ENCODE measurements at places on chromosomes 4 and X. TPM values are rescaled to one million over a fixed set of nuclear protein-coding genes. Genes with fewer than 3 reads are reported as not detected.

PLK4 gene
- 13.7 TPM for total RNA-seq

- peak; percentile 61 for DNase-seq
Measured at GRCh38 chrX:68018248-68019203, 414.8 kb downstream of the OPHN1 start.

DNA sequence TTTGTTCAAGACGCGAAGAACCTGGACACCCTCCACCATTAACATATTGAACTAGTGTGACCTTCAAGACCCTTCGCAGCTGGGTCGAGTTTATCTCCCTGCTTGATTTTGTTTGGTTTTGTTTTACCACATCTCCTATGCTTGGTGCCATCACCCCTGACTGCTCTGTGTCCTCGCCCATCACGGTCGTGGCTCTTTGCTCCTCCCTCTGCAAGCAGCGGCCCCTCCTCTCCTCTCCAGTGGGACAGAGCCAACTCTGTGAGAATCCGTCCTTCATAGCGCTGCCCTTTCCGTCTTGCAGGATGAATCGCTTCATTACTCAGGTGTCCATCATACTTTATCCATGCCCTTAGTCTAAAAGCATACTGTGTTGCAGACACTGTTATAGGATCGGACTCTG is 9.1 kb upstream of the FAM149A start:
- no peak for DNase-seq

- no peak for DNase-seq
Measured at GRCh38 chr4:155304375-155304774, 72.4 kb downstream of the MAP9 start.

DNA sequence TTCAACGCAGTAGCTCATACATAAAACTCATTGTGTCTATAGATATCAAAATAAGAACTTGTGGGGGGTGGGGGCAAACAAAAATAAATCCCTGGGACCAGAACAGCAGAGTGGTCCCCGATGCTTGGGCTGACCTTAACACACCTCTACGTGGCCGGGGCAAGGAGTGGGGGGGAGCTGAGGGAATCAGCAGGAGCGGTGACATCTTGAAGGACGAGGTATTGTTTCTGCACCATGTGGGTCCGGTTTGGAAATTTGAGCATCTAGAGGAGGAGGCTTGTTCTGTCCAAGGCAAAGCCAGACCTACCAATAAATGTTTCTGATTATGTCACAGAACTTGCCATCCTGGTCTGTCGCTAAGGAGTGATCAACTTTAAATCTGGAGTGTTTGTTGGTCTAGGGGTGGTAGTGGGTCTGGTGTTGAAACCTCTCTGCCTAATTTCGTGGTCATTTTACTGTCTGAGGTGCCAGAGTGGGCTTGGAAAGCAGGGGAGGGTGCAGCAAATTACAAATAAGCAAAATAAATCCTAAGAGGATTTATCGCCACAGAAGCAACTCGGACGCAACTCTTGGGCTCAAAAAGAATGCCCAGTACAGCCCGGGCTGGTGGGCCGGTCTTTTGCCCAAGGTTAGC is 774 bp upstream of the RAPGEF2 start:
- no peak for DNase-seq

GRCh38 chrX:42175843-42176242 is 252.5 kb upstream of the CASK start:
- DNase-seq, result no peak

DNA sequence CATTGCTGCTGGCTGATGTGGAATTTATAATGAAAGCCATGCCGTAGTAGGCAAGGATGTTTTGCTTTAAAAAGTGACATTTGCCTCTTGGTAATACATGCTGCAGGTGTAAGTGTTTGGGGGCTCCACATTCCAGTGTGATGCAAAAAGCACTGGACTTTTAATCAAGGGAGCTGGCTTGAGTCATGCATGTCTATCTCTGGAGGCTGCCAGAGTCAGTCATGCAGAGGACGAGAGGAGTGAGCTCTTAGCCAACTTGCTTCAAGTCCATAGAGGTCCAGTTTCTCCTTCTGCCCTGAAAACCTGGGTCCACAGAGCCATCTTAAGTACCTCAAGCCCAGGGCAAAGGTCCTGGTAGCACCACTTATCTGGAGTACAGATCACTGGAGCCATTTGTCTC is 11.6 kb upstream of the CXCL13 start:
- DNase-seq, result no peak

- DNase-seq, result no peak
Measured at GRCh38 chrX:72121383-72121782, 10.3 kb downstream of the RTL5 start.

PPARGC1A gene
- 101 TPM for total RNA-seq

CNKSR2 gene
- 3.0 TPM for total RNA-seq

C4orf36 gene
- total RNA-seq, result 1.2 TPM

DNA sequence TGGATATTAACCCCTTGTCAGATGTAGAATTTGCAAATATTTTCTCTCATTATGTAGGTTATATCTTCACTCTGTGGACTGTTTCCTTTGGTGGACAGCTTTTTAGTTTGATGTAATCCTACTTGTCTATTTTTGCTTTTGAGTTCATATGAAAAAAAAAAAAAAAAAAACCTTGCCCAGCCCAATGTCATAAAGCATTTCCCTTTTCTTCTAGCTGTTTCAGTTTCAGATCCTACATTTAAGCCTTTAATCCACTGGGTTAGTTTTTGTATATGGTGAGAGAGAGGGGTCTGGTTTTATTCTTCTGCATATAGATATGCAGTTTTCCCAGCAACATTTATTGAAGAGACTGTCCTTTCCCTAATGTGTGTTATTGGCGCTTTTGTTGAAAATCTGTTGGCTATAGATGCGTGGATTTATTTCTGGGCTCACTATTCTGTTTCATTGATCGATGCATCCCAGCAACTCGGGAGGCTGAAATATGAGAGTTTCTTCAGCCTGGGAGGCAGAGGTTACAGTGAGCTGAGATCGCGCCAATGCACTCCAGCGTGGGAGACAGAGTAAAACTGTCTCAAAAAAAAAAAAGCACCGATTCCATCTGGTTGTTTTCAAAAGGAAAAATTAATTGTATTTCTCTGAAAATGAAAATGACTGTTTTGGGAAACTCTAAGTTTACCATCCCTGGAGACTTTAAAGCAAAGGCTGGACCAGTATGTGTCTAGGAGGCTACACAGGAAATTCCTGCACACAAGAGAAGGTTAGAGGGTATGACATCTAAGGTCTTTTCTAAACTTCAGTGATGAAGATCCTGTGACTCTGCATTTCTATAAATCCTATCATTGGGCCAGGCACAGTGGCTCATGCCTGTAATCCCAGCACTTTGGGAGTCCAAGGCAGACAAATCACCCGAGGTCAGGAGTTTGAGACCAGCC is 35.6 kb downstream of the STEEP1 start:
- no peak for DNase-seq

DCAF4L1 gene
- total RNA-seq, result 0.18 TPM

TEC gene
- 2.9 TPM for total RNA-seq

DNA sequence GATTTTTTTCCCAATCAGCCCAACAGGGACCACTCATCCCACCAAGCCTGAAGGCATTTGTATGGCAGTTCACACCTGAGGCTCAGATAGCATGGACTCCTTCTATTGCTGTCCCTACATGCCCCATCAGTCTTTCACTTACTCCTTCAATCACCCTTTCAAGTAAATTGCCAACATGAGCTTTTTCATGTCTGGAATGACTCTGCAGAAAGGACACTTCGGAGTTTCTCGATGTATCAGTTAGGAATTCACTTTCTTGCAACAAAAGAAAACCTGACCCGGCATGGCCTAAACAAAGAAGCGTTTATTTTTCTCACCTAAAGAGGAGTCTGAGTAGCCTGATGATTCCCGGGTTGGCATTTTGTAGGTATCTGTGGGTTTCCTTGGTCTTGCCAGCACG is 38.6 kb downstream of the RXFP1 start:
- no peak for DNase-seq

TRO gene
- total RNA-seq, result 13.4 TPM

AMBN gene
- 0.13 TPM for total RNA-seq

DNA sequence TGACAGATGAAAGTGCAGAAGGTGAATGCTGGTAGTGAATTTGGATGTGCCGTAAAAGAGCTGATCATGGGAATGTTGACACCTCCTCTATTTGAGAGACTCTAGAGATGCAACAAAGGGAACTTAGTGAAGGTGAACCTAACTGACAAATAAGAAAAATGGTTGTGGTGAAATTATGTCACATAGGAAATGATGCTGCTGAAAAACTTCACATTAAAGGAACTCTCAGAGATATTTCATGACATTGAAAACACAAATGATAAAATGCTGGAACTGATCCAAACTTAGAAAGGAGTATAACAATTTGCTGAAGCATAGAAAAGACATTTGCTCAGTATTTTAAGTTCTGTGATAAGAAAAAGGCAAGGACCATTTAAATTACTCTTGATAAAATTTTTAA is 31.9 kb downstream of the MGAT4D start:
- DNase-seq, result no peak

DNA sequence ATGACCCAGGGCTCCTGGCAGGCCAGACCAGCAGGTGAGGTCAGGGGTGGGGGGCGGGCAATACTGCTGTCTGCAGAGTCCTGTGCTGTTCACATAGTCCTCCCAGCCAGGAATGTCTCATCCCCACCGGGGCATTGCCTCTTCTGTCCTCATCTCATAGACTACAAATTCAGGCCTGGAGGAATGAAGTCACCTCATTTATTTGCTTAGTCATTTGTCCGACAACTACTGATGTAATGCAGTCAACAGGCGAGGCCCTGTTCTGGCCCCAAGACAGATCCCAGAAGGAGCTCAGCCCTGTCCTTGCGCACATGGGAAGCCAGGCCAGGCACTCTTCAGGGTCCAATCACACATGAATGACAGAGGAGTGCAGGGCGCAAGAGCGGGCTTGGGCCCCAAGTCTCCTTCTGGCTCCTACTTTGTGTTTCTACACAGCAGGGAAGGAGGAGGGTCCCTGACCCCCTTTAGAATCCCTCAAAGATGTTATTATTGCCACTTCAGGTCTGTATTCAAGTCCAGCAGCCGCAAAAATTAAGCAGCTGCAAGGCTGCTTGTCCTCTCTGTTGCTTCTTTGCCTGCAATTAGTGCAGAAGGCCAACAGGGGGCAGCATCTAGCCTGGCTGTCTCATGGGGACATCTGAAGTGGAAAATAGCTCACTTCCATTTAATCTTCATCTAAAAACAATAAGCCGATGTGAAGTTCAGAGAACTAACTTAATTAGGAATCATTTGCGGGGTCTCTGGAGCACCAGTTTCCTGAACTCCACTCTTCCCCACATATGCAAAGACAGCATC is 15.2 kb upstream of the HMX1 start:
- no peak for DNase-seq

ZCCHC18 gene
- total RNA-seq, result 0.32 TPM

DNA sequence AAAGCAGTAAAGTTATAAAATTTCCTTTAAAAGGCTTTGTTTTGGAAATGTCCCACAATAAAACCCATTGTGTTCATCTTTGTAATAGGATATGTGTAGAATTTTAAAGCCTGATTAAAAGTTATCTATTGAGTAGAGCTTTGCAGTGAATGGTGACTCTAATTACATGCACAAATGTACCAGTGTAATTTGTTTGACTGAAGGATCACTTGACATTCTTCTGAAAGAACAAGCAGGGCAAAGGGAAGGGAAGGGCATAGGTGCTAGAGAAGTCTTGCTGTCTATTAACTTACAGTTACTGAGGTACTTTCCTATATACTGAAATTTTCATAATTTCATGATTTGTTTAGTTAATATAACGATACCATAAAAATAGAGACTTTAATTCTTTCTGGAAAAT is 70.8 kb downstream of the STIM2 start:
- no peak for DNase-seq

DNA sequence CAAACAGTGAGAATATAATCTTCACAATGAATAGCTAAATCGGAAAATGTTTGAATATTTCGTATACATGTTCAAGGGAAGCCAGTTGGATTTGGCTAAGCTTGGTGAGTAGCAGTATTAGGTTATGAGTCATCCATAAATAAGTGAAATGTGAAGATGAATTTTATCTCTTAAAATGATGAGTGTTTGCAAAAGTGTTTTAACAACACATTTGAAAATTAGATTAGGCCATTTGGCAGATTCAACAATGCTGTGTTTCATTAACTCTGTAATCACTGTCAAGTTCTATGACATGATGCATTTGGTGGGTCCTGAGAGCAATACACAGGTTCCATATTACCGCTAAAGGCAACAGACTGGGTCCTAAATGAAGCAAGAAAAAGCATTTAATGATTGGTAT is 301.9 kb upstream of the PRPS2 start:
- DNase-seq, result no peak

DNA sequence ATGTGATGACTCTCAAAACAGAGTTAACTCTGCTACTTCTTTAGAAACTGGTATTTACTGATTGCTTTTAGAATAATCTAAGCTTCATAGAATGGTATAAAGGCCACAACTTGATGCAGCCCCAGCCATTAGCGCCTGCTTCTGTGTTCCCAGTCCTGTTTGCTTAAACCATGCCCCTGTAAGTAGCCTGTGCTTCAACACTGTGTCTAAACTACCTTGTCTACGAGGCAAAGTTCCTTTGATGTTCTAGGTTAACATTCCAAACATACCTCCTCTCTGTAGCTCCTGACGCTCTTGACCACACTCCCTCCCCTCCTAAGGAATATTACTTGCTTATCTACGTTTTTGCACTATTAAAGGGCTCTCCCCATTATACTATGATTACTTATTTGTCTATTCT is 352.5 kb upstream of the ADGRL3 start:
- no peak for DNase-seq

TMSB15B gene
- 5.3 TPM for total RNA-seq

Data from SK-MEL-5 (cell line).